ENCODE measurements at places on chromosomes 4 and X.

DNA sequence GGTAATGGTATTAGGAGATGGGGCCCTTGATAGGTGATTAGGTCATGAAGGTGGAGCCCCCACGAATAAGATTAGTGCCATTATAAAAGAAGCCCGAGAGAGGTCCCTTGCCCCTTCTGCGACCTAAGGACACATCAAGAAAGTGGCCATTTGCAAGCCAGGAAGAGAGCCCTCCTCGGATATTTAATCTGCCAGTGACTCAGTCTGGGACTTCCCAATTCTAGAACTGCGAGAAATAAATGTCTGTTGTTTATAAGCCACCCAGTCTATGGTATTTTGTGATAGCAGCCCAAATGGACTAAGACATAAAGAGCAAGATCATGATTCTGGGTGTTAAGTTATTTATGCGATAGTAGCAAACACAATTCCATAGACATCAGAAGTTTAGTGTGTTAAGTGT lies 192.2 kb downstream of the LDB2 start:
- no peak for DNase-seq

- no peak for DNase-seq
Observed at GRCh38 chrX:111505783-111506182, 5.7 kb upstream of the SERTM2 start.

GRCh38 chr4:38514465-38515146 lies 149.4 kb upstream of the KLF3 start:
- DNase-seq = no peak

DNA sequence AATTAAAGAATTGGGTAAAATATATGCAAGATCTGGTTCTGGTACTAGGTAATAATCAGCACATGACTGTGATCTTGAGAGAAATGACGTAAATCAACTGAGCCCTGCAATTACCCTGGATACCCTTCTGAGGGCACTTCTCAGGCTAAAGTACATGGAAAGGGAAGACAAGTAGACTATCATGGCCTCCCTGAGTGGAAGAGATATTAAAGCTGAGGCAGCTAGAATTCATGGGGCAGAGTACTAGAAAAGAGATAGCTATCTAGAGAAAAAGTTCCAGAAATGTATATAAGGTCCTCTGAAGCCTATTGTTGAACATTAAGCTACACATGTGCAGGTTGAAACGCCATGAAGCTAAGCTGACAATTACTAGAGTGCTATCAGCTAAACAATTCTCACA lies 249.6 kb downstream of the NKX6-1 start:
- DNase-seq = no peak

DNA sequence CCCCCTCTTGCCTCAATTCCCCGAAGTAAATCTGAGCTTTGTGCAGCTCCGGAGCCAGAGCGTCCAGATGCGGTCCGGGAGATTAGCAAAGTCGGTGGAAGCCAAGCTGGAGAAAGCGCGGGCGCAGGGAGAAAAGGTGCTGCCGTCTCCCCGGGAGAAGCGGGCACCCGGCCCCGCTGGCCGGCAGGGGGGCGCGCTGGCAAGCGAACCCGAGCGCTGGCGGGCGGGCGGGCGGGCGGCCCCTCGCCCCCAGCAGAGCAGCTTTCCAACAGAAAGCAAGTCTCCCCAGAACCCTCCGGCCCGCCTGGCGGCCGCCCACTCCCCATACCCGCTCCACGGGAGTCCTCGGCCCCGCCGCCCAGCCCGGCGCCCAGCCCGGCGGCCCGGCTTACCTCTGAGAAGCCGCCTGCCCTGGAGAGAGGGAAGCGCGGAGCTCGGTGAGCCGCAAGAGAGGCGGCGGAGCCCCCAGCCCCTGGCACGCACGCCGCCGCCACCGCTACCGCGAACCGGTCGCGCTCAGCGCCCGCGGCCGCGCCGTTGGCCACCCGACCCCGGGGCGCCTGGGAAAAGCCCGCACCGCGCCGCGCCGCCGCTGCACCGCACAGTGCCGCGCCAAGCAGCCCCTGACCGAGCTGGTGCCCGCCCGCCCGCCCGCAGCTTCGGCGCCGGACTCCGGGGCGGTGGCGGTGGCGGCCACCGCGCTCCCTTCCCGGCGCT lies 529 bp upstream of the CITED1 start:
- DNase-seq = no peak

DNA sequence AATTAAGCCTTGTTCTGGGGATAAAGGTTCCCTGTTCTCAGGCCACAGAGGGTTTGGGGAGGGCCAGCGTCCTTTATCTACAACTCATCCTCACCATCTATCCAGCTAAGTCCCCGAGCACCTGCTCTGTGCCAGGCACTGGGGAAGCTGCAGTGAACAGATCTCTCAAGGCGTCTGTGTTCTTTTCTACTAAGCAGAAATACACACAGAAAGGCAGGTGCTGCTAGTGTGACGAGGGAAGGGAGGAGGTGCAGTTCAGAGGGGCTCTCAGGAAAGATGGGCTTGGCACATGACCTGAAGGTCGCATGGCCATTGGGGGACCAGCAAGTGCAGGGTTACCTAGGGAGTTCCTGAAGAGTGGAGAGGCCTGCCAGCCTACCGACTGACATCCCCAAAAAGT lies 352.2 kb downstream of the NR3C2 start:
- no peak for DNase-seq

DNA sequence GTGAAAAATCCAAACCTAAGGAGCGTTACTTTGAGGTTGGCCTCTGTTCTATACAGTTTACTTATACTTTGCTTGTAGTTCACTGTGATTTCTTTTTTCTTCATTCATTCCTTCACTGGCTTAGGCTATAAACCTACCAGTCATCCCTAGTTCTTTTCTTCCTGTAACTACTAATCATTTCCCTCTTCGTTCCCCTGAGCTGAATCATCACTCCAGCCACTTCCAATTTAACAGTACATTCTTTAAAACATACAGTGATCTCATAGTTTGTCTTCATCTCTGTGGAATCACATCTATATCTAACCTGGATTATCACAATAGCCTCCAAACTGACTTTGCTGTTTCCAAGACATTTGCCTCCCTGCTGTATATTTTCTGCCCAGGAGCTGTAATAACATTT lies 25.2 kb upstream of the NPFFR2 start:
- no peak for DNase-seq

- peak; percentile 37 for DNase-seq
Observed at GRCh38 chr4:102263024-102263787, 82.1 kb downstream of the SLC39A8 start.

GRCh38 chr4:85732124-85732523 lies 257.2 kb downstream of the ARHGAP24 start:
- no peak for DNase-seq

- DNase-seq = no peak
Observed at GRCh38 chr4:115272594-115272993, 159.2 kb upstream of the NDST4 start.

GRCh38 chr4:33924239-33924638 lies 2320.1 kb downstream of the ARAP2 start:
- peak; percentile 1 for DNase-seq

- DNase-seq = no peak
Observed at GRCh38 chr4:185810746-185811508, 1.1 kb downstream of the SORBS2 start.

DNA sequence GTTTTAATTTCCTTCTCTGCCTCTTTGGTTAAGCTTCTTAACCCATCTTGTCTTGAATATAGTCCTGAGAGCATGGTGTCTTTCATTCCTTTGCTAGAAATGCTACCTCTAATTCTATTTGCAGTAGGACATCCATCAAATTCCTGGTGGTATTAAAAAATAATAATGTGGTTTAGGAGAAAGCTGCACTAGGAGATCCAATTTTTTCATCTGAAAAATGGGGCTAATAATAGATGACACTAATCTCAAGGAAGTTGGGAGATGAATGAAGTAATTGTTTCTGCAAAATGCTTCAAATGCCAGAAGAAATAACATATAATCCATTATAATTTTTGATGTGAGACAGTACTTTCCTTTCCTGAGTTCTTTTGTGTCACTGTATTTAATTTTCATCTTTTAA lies 194.9 kb downstream of the PACRGL start:
- DNase-seq = no peak

GRCh38 chr4:77104791-77105540 lies 29.2 kb upstream of the CCNI start:
- peak; percentile 11 for DNase-seq

GRCh38 chr4:165319030-165319429 lies 8.4 kb upstream of the MSMO1 start:
- DNase-seq = no peak

GRCh38 chrX:130110379-130111219 lies at the start of gene ELF4:
TSS of gene ELF4 (minus strand) at chrX:130110497. CDS start at chrX:130081330, 29,167 bp downstream.
- DNase-seq = peak; percentile 58

DNA sequence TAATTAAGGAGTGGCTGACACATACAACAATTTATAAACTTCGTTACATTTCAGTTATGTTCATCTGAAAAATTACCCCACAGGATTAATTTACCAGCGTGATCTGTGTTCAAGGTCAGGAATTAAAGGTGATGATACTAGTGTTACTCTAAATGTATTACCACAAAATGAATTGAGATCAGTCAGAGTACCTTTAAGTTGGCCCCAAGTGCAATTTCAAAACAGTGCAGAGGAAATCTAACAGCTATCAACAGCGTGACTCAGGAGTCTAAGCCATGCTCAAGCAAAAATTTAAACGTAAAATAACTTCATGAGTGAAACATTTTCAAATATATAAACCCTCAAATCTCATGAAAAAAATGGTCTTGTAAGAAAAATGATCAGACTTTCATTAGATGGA lies 18.7 kb downstream of the ANTXR2 start:
- no peak for DNase-seq

GRCh38 chr4:126495163-126495752 lies 1137.5 kb upstream of the INTU start:
- no peak for DNase-seq

DNA sequence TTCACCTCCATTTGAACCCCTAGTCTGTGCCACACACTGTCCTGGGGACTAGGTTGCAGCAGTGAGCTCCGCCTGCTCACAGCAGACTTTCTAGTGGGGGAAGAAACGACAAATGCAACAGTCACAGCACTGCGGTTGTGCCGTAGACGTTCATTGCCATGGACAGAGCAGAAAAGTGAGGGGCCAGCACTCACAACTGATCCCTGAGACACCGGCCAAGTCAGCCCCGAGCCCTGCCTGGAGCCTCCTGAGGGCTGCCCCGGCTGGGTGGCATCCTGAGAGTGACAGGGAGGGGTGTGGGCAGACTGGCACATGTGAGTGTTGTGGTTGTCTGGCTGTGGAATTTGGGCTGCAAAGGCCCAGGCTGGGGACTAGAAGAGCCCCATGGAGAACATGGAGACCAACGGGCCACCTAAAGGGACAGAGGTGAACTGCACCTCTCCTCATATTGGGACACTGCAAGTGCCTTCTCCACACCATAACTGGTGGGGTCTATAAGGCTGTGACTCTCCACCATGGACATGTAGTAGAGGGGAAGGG lies 4.6 kb downstream of the DUSP9 start:
- DNase-seq = no peak

DNA sequence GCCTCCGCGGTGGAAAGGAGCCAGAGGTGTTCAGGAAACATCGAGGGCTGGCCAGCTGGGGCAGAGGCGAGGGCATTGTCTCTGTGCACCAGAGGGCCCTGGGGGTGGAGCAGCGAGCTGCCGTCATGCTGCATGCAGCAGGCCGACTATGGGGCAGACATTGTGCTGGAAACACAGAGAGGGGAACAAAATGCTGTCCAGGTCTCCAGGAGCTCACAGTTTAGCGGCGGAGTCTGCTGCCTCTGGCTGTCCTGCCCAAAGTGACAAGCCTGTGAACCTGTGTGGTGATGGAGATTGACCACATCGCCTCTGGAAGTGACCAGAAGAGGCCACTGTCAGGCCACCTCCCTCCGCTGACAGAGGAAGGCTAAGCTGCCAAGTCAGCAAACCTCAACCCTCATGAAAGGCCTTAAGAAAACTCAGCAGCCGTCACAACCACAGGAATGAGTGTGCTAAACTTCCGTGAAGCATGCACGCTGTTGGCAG lies 20.1 kb upstream of the SASH3 start:
- peak; percentile 84 for DNase-seq

DNA sequence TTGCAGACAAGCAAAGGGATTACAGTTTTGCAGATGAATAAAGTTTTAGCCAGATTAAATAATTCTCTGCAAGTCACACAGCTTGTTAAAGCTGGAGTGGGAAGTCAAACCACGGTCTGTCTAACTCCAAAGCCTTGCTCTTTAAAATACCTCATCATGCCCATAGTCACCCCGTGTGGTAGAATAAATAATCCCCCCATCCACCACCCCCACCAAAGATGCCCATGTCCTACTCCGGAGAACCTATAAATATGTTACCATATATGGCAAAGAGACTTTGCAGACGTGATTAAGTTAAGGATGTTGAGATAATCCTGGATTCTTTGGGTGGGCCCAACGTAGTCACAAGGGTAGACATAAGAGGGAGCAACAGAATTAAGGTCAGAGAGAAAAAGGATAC lies 118.7 kb downstream of the BEND2 start:
- DNase-seq = no peak

DNA sequence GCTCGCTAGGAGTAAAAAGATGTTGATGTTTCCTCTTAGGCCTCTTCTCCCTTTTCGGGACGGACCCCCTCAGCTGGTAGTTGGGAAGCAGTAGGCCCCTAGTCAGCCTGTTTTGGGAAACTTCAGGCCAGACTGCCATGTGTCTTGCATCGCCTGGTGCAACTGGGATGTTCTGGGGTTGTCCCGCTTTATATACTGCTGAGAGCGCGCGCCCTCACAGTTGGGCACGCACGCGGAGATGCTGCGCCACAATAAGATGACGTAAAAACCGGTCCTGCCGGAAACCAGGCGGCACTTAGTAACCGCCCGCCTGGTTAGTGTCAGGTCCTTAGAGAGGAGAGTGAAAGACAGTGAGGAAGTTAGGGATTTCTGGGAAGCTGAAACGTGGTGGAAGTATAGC lies 231.3 kb upstream of the CT83 start:
- DNase-seq = no peak

- DNase-seq = peak; percentile 3
Observed at GRCh38 chr4:145681518-145681917, 1.6 kb downstream of the C4orf51 start.

DNA sequence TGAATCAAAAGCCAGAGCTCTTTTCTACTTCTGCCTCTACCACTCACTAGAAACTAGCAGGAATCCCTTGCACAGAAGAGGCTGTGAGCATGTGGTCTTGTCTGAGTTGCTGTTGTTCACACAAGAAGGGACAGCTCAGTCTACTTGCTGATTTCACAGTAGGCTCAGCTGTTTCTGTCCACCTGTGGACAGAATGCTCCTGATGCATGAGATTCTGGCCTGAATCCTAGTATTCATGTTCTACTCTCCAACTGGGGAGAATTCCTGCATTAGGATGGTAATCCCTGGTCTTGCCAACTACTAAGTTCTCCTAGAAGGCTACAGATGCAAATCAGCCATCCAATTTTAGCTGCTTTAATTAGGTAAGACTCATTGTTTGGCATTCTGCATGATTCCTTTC lies 112.8 kb downstream of the PPA2 start:
- DNase-seq = no peak

GRCh38 chr4:183153190-183153916 lies 54.3 kb downstream of the WWC2 start:
- no peak for DNase-seq

DNA sequence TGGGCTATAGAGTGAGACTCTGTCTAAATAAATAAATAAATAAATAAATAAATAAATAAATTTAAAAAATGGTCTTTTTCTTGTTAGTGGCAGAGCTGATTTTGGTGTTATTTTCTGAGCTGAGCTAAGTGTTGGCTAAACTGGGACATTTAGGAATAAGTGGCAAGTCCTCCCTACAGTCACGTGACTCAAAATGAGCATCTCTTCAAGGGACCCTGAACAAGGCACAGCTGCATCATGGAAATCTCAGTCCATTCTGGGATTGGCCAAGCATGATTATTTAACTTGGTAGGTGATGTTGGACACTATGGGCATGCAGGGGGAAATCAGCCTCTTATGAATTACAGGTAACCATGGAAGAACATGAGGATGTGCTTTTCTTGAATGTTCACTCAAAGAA lies 42.0 kb downstream of the HAND2 start:
- DNase-seq = no peak

- DNase-seq = no peak
Observed at GRCh38 chr4:25861951-25862410, 807 bp downstream of the SEL1L3 start.

Measured in fibroblast of gingiva (primary cell).